HuH-7 (cell line): ENCODE measurements at places on chromosomes 6 and 20.

- DNase-seq = no peak
These were observed 358.9 kb downstream of the CENPW start for GRCh38 chr6:126698732-126699240.

- DNase-seq = no peak
These were observed 16.3 kb upstream of the UTRN start for GRCh38 chr6:144268794-144269349.

DNA sequence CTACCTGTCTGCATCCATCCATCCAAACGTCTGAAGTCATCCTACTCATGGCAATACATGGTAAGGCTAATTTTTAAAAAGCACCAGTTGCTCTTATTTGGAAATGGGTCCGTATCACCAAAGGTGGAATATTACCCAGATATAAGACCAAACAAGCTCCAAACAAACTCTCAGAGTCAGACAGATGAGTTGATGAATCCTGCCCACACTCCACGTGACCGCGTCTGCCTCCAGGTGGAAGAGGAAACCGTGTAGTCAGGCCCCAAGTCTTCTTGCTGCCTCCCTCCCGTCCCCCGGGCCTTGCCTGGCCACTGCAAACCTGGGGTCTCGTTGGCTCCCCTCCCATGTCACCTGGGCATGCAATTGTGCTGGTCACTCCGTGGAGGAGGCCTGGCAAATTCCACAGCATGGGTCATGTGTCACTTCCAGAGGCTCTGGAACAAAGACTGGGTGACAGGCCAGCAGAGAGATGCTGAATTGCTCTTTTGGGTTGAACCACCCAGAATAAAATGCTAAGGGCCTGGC lies 31.8 kb downstream of the CTCFL start:
- no peak for DNase-seq

DNA sequence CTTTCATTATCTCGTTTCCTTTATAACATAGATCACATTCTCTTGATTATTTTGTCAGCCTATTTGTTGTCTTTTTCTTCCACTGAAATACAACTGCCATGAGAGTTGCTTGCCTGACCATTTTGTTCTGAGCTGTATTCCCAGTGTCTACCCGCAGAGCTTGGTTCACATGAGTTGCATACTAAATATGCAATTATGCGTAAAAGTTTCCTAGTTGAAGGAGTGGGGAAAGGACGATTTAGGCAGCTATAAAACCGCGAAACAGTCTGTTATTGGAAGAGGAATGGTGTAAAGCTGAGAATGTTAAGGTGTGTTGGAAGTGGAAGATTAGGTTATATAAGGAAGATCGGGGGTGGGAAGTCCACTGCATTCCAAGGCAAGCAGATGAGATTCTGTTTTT lies 8.8 kb downstream of the TBPL1 start:
- no peak for DNase-seq

GRCh38 chr20:57507477-57507876 lies 17.5 kb downstream of the CTCFL start:
- DNase-seq = no peak

DNA sequence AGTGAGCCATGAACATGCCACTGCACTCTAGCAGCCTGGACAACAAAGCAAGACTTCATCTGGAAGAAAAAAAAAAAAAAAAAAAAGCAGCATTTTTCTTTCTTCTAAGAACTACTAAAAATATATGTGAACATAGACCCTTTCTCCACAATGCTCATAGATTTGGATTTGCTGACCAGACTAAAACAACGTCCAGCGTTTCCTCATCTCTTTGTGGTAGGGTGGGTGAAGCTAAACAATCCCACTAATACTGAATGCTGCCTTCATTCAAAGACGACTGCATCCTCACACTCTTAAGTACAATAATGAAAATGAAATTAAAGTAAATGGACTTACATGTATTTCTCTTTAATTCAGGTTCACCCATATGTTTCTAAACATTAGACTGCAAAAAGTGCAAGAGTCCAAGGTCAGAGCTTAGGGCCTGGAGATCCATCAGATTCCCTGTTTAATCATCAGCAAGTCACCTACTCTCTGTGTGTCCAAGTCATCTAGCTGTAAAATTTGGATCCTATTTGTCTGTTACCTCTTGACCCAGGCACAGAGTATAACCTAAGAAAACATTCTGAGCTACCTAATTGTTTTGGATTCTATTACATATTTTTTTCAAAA lies 99.4 kb upstream of the NHSL1 start:
- no peak for DNase-seq

- DNase-seq = no peak
These were observed 334.9 kb upstream of the JARID2 start for GRCh38 chr6:14910692-14911547.

GRCh38 chr6:39812853-39813533 lies 20.8 kb downstream of the DAAM2 start:
- DNase-seq = no peak

GRCh38 chr6:52152070-52152423 lies 34.1 kb upstream of the IL17A start:
- no peak for DNase-seq

DNA sequence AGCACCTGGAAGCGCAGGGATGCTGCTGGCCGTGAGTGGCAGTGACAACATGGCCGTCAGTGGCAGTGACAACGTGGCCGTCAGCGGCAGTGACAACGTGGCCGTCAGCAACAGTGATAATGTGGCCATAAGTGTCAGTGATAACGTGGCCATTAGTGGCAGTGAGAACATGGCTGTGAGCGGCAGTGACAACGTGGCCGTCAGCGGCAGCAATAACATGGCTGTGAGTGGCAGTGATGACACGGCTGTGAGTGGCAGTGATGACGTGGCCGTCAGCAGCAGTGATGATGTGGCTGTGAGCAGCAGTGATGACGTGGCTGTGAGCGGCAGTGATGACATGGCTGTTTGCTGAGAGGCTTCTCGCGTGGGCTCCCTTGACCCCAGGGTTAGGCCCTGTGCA lies 169.8 kb downstream of the ERMARD start:
- DNase-seq = no peak

DNA sequence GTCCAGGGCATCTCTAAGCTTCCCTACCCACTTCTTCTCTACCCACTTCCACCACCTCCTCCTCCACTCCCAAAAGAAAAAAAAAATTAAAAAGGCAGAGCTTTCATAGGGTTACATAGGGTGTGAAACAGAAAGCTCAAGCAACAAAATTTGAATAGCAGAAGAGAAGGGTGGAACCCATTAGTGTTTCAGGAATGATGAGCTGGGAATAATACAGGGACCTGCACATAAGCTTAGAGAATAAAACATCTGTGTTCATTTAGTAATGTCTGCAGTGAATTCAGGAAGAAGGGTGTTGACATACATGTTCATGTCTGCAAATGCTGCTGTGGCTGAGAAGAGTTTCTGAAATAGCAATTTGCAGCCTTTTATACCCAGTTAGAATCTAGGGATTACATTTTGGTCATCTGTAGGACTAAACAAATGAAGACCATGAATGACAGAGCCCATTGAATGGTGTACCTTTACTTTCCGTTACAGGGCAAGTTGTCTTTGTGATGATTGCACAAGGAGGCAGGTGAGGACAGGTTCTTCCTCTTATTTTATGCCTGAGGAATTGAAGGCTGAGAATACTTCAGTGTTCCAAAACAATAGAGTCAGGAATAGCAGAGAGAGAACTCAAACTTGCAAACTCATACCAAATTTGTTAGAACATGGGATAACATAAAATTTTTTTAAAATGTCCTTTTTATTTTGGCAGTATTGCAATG lies 975.1 kb downstream of the TFAP2A start:
- no peak for DNase-seq

GRCh38 chr6:11241793-11242201 lies 9.3 kb upstream of the NEDD9 start:
- peak; percentile 68 for DNase-seq

- DNase-seq = no peak
These were observed 18.9 kb upstream of the NXT1 start for GRCh38 chr20:23331450-23332350.

DNA sequence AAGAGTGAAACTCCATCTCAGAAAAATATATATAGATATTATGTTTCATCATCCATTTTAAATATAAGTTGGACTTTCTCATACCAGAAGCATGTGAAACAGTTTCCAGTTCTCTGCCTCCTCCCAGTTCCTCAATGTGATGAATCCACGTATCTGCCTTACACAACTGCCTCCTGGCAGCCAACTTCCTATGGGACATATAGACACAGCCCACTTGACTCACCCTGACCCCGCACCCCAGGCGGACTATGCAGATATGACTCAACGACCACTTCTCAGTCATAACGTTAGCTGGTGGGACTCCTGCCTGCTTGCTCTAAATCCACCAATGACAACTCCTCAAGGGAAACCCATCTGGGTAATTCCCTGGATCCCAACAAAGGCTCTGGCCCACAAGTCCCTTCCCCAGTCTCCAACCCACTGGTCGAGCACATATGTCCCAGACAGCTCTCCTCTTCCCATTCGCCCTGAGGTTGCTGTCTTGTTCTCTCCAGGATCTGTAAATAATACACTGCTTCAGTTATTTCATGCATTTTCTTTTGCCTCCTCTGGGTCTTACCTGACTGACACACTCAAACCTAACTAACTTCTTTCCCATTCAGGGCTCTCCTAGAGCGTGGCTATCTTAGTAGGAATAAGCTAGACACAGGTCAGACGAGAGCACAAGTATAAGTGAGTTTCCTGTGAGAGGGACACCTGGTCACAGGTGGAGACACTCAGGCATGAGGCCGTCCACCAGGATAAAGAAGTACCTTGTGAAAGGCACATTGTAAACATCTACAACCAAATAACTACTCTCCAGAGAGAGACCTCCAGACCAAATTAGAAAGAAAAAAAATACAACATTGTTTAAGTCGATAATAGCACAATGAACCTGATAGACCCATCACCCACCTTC lies 548.5 kb downstream of the CD83 start:
- DNase-seq = no peak

- DNase-seq = no peak
These were observed 36.9 kb downstream of the PANK2 start for GRCh38 chr20:3925899-3926638.

DNA sequence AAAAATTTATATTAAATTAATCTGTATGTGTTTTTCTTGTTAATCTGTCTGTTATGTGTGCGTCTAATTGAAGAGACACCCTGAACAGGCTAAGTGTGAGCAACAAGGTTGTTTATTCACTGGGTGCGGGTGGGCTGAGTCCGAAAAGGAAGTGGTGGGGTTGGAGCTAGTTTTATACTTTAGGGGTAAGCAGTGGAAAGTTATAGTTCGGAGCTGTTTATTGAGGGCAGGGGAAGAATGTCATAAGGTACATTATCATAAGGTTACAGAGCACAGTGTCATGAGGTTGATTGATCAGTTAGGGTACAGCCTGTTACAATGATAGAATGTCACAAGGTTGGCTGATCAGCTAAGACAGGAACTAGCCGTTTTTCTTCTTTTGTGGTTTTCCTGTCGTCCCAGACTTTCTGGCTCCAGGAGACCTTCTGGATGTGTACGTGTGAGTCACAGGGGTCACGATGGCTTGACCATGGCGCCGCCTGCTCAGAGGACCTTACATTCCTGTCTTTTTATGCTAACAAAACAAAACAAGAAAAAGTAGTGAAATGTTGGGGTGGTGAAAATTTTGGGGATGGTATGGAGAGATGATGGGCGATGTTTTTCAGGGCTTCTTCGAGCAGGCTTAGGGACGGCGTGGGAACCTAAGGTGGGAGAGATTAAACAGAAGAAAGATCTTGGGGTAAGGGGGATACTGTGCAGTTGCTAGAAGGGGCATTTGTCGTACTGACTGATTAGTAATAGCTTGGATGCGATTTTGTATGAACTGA lies 754.0 kb upstream of the ADGRB3 start:
- no peak for DNase-seq

- DNase-seq = no peak
These were observed 12.1 kb downstream of the RBM39 start for GRCh38 chr20:35729836-35730582.

DNA sequence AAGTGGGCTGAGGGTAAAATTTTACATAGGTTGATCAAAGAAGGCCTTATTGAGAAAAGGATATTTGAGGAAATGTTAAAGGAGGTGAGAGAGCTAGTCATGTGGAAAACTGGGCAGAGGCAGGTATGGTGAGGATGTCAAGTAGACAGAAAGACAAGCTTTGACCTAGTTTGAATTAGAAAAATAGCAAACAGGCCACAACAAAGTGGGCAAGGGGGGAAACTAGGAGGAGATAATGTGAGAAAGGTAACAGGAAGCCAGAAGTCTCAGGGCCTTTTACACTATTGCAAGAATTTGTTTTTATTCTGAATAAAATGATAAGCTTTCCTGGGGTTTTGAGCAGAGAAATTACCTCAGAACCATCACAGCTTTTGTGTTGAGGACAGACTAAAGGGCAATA lies 115.7 kb downstream of the RWDD2A start:
- DNase-seq = no peak

GRCh38 chr6:15491986-15492269 lies 170.9 kb downstream of the DTNBP1 start:
- DNase-seq = no peak

DNA sequence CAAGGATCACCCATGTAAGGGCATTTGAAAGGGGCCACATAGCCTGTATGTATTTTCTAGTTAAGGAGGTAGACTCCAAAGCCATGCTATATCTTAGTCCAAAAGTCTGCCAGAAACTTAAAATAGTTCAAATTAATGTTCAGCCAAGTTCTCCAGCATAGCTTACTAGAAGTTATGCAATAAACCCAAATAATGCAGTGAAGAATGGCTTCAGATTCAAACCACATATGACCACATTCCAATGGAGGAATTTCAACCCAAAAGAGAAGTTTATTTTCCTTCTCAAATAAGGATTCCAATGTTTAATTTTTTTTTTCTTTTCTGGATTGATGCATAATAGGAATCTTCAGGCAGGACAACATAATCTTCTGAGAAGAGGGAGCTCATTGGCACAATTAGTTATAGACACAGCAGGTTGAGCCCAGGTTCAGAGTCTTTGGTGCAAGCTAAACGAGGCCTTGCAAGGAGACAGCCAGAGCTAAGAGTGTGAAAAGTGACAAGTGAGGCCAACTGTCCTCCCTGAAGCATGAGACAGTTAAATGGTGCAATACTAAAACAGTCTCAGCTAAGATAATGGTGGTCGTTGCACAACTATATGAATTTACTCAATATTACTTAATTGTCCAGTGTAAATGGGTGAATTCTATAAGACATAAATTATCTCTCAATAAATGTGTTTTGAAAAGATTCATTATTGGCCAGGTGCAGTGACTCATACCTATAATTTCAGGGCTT lies 598.8 kb upstream of the CDH4 start:
- DNase-seq = no peak

DNA sequence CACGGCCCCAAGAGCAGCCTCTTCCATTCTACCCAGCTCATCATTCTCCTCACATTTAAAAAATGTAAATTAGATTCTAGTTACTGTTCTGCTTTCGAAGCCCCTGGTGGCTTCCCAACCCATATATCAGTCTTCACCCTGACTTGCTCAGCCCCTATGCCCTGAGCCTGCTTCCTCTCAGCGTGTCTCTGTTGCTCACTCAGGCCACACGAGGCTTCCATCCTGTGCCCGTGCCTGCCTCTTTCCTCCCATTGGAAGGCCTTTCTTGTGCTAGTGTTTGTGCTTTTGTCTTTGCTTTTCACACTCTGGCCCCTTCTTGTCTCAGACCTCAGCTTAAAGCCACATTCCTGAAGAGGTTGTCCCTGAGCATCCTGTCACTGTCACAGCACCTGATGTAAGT lies 78.1 kb downstream of the AFDN start:
- DNase-seq = no peak

- DNase-seq = no peak
These were observed 296.7 kb downstream of the CDH26 start for GRCh38 chr20:60254901-60255411.
